ENCODE measurements at places on chromosomes 6 and 20.
A peak's percentile ranks its signal among the peaks of the same experiment; 100 is the strongest.

GRCh38 chr6:145848541-145848940 lies 33.9 kb upstream of the FBXO30 start:
- no peak overlapping the region for H3K27ac ChIP-seq
- no peak overlapping the region for H3K4me3 ChIP-seq
- H3K4me1 ChIP-seq = no peaks in the 10 kb centered on the region
- DNase-seq = no peak
- H3K36me3 ChIP-seq = no peaks in the 10 kb centered on the region

- DNase-seq = no peak
- H3K4me3 ChIP-seq = peak overlapping the region; percentile 39
- H3K4me1 ChIP-seq = peaks cover 5% of the 10 kb centered on the region
- peak overlapping the region; percentile 7 for H3K27ac ChIP-seq
- no peaks in the 10 kb centered on the region for H3K36me3 ChIP-seq
Observed at GRCh38 chr6:105484238-105485161, 81.6 kb upstream of the PREP start.

DNA sequence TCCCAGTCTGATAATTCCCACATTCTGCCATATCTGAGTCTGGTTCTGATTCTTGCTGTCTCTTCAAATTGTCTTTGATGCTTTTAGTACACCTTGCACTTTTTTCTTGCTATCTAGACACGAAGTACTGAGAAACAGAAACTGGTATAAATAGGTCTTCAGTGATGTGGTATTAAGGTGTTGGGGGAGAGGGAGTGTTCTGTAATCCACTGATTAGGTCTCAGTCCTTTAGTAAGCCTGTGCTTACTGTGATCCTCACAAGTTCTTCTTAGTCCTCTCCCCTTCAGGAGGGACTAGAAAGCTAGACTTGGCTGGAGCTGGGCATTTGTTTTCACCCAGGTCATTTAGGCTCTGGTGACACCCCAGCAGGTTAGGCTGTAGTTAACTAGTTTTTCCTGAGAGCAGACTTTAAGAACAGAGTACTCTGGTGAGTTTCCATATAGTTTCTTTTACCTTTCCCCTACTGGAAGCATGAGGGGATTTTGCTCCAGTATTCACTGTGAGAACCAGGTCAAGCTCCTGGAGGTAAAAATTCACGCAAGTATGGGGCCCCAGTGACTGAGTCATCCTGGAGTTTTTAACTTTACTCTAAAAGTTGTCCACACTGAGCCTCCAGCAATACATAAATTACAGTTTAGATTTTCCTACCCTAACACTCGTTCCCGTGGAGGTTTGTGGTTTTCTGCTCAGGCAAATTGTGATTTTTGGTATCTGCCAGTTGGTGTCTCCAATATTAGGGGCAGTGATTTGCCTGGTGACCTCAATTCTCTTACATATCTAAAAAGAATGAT lies 154.6 kb downstream of the CDKAL1 start:
- no peak overlapping the region for H3K27ac ChIP-seq
- DNase-seq = peak; percentile 48
- no peaks in the 10 kb centered on the region for H3K36me3 ChIP-seq
- no peaks in the 10 kb centered on the region for H3K27me3 ChIP-seq
- no peak overlapping the region for H3K4me3 ChIP-seq

DNA sequence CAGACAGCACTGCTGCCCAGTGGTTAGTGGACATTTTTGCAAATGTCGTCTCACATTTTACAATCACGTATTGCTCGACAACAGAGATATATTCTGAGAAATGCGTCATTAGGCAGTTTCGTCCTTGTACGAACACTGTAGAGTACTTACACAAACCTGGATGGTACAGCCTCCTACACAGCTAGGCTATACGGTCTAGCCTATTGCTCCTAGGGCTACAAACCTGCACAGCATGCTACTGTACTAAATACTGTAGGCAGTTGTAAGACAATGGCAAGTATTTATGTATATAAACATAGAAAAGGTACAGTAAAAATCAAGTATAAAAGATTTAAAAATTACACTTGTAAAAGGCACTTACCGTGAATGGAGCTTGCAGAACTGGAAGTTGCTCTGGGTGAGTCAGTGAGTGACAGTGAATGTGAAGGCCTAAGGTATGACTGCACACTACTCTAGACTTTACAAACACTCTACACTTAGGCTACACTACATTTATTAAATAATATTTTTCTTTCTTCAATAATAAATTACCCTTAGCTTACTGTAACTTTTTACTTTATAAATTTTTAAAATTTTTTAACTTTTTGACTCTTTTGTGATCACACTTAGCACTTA lies 43.1 kb downstream of the ALDH5A1 start:
- no peak for DNase-seq
- H3K36me3 ChIP-seq = no peaks in the 10 kb centered on the region
- no peak overlapping the region for H3K27ac ChIP-seq
- H3K4me1 ChIP-seq = peaks cover 6% of the 10 kb centered on the region
- H3K27me3 ChIP-seq = no peaks in the 10 kb centered on the region

DNA sequence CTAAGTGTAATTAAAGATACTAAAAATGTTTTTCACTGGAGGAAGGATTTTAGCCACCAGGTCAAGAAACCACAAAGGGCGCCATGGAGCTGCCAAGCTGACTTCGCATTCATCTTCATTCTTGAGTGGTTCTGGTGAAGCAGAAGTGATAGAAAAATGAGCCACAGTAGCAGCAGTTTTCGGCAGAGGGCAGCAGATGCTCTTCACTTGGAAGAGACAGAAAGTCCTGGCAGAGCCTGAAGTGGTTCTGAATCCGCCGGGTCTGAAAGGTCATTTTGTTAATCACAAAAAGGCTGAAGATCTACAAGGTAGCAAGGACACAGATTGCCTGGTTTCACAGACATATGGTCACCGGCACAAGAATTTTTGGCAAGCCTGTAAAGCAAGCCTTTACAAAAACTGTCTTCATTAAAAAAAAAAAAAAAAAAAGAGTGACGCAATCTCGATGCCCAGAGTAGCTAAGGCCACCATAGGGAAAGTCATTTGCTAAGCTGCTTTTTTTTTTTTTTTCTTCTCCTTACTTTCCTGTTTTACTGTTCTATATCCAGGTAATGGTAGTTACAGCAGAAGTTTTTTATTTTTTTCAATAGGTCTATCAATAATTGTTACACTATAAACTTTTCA lies 345.1 kb upstream of the AGPAT4 start:
- no peaks in the 10 kb centered on the region for H3K4me1 ChIP-seq
- H3K36me3 ChIP-seq = no peaks in the 10 kb centered on the region
- no peak overlapping the region for H3K4me3 ChIP-seq
- H3K27ac ChIP-seq = no peak overlapping the region
- H3K27me3 ChIP-seq = no peaks in the 10 kb centered on the region
- peak; percentile 88 for DNase-seq

DNA sequence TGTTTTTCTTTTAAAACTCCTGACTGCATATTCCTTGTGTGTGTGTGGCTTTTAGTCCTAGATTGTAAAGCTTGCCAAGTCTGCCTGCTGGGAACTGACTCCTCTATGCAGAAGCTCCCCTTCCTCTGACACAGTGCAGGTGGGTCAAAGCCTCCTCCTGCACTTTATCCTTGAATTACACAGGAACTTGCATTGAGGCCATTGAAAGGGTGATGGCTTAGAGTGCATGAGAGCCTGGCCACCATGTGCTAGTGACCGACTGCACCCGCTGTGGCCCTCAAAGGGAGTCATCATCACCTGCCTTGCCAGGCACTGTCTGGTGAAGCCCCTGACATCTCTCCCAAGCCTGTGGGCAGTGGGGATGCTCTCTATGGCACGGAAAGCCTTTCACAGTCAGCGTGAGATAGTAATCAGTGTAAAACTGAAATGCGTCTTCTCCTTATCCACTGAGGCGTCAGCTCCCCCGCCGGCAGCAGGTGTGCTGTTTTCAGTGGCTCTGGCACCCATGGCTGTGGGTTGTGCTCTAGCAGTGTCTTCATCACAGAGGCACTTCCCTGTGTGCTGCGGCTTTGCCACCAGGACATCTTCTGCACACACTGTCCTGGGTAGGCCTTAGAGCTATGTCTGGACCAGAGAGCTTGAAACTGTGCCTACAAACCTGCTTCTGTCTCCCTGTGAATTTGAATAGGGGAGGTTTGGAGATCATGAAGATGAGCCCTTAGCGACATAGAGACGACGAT lies 87.9 kb downstream of the THBS2 start:
- H3K36me3 ChIP-seq = no peaks in the 10 kb centered on the region
- peak; percentile 13 for DNase-seq
- H3K4me3 ChIP-seq = no peak overlapping the region

DNA sequence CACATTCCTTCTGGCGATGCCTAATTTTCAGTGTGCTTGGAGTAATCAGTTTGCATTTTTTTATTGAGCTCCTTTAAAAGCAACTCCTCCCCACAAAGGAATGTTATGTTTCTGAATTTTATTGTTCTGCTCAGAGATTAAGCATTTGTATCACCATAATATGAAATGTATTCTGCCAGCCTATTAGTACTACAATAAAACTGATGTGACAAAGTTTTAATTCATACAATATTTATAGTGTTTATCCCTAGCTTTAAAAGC lies 236.9 kb upstream of the ASCC3 start:
- H3K27me3 ChIP-seq = no peaks in the 10 kb centered on the region
- H3K36me3 ChIP-seq = no peaks in the 10 kb centered on the region
- no peak overlapping the region for H3K27ac ChIP-seq
- no peak overlapping the region for H3K4me3 ChIP-seq
- H3K4me1 ChIP-seq = peaks cover 4% of the 10 kb centered on the region

GRCh38 chr20:45187693-45188092 lies 13.0 kb downstream of the PI3 start:
- H3K27me3 ChIP-seq = no peaks in the 10 kb centered on the region
- no peaks in the 10 kb centered on the region for H3K36me3 ChIP-seq
- no peak overlapping the region for H3K4me3 ChIP-seq

GRCh38 chr20:49340161-49340966 lies 62.5 kb upstream of the ZNFX1 start:
- no peak overlapping the region for H3K4me3 ChIP-seq
- H3K27me3 ChIP-seq = no peaks in the 10 kb centered on the region
- no peak for DNase-seq
- H3K27ac ChIP-seq = no peak overlapping the region
- H3K36me3 ChIP-seq = no peaks in the 10 kb centered on the region
- no peaks in the 10 kb centered on the region for H3K4me1 ChIP-seq

DNA sequence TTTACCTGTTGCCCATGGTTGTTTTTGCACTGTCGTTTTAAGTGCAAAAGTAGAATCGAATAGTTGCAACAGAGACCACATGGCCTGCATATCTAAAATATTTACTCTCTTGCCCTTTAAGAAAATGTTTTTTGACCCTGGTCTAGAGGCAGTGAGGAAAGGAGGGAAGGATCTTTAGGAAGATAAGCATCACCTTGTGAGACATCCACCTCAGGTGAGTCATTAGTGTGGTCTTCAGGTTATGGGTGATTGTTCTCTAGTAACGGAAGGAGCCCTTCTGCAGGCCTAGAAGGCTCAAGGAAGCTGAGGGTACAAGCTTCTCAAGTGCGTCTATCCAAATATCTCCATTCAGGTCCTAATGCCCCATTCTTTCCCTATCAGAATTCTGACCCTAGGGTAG lies 6.6 kb upstream of the RAB44 start:
- no peaks in the 10 kb centered on the region for H3K36me3 ChIP-seq
- DNase-seq = no peak
- H3K27me3 ChIP-seq = no peaks in the 10 kb centered on the region
- H3K4me1 ChIP-seq = no peaks in the 10 kb centered on the region
- H3K27ac ChIP-seq = no peak overlapping the region

DNA sequence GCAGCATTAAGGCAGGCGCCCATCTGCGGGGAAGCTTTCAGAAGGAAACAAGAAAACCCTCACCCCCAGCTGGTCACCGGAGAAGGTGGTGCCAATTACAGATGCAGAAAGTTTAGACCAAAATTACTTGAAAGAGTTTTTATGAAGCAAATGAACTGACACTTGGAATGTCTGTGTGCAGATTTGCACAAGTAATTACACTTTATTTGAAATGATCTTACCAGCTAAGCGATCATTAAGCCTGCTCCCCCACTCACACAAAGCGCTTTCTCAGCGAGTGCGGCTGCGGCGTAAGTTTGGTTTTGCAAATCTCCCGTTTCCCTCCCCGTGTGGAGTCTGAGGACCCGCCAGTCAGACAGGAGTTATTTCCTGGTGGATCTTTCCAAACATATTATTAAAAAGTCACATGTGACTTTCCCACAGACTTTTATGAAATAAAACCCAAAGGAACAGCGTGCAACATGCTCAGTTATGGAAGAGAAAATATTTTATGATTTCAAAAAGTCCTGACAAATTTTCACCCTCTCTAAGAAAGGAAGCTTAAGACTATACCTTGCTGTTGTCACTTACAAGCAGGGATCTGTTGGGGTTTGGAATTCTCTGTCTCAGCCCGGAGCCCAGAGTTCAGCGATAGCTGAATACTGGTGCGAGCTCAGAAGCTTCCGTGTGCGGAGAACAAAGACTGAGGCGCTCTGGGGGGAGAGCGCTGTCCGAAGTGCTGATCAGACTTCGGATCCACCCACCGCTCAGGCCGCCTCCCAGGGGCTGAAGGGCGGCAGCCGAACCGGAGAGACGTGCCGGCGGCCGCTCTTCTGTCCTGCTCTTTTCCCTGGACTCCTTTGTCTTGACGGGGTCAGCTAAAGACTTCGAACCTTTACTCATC lies 2.7 kb upstream of the MYT1 start:
- peaks cover 23% of the 10 kb centered on the region for H3K27me3 ChIP-seq
- peak overlapping the region; percentile 92 for H3K27ac ChIP-seq
- DNase-seq = peak; percentile 94
- H3K4me3 ChIP-seq = peak overlapping the region; percentile 81
- H3K4me1 ChIP-seq = peaks cover 7% of the 10 kb centered on the region

- no peaks in the 10 kb centered on the region for H3K27me3 ChIP-seq
- H3K4me3 ChIP-seq = no peak overlapping the region
- DNase-seq = no peak
- no peaks in the 10 kb centered on the region for H3K4me1 ChIP-seq
Observed at GRCh38 chr20:32355417-32355841, 2.7 kb upstream of the ASXL1 start.

DNA sequence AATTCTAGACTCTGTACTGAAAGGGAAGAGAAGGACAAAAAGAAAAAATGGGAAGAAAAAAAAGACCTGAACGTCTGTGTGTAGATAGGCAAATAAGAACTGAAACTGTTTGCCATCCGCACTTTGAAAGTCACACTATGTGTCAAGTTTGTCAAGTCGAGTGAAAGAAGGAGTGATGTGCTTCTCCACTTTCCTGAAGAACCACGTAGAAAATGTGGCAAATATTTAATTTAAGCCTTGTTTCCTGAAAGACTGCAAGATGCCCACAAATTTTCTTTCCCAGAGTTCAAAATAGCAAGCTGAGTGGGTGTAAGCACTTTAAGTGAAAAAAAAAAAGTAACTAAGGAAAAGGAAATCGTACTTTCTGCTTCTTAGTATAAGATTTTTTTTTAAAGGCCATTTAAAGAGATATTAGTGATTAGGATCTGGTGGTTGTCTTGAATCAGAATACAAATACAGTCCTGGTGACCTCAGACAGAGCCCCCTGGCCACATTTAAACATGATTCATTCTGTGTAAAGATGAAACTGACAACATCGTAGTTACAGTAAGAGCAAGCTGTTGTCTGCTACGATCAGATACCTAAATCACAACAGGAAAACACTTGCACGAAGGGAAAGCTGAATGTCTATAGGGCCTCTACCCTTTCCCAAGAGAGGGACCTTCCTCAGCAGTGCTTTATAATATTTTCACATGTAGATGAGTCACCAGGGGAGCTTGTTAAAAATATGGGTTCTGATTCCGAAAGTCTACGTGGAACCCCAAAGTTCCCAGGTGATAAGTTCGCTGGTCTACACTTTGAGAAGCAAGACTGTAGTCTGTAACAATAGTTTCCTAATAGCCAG lies 102.3 kb downstream of the HIVEP2 start:
- DNase-seq = no peak
- no peaks in the 10 kb centered on the region for H3K36me3 ChIP-seq
- H3K27me3 ChIP-seq = no peaks in the 10 kb centered on the region
- no peak overlapping the region for H3K4me3 ChIP-seq
- H3K27ac ChIP-seq = no peak overlapping the region
